ENCODE measurements at places on chromosomes 3 and 15. TPM values are rescaled to one million over a fixed set of nuclear protein-coding genes. Genes with fewer than 3 reads are reported as not detected.

Gene ANKUB1
- total RNA-seq = not detected

Gene MESD
- total RNA-seq = 35.8 TPM

Gene C3orf70
- 5.0 TPM for total RNA-seq

Gene SLC2A2
- 0.20 TPM for total RNA-seq

Gene GJD2
- total RNA-seq = not detected

Gene PYGO1
- 2.0 TPM for total RNA-seq

Gene C3orf49
- total RNA-seq = not detected

Gene AGBL1
- total RNA-seq = 0.07 TPM

Gene ISLR
- not detected for total RNA-seq

Gene SLC38A3
- total RNA-seq = 8.2 TPM

- no peak for DNase-seq
Measured at GRCh38 chr3:179236669-179237301, 14.1 kb downstream of the KCNMB3 start.

DNA sequence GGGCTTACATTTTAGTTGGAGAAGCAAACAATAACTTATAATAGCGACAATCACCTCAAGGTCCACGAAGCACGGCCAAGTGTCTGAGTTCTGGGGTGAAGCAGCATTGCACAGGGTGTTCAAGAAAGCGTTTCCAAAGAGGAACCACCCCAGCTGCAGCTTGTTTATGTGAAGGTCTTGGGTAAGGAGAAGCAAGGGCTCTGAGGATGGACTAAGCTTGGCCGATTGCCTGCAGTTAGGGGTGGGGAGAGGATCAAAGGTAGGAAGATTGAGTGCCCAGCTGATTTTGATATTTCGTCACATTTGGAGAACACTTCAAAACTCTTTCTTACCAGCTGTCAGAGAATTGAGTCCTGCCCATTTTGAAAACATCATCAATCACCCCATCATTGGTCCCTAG lies 321.6 kb upstream of the DNAJC19 start:
- no peak for DNase-seq

GRCh38 chr15:51577636-51578304 lies 44.8 kb downstream of the DMXL2 start:
- DNase-seq = no peak

DNA sequence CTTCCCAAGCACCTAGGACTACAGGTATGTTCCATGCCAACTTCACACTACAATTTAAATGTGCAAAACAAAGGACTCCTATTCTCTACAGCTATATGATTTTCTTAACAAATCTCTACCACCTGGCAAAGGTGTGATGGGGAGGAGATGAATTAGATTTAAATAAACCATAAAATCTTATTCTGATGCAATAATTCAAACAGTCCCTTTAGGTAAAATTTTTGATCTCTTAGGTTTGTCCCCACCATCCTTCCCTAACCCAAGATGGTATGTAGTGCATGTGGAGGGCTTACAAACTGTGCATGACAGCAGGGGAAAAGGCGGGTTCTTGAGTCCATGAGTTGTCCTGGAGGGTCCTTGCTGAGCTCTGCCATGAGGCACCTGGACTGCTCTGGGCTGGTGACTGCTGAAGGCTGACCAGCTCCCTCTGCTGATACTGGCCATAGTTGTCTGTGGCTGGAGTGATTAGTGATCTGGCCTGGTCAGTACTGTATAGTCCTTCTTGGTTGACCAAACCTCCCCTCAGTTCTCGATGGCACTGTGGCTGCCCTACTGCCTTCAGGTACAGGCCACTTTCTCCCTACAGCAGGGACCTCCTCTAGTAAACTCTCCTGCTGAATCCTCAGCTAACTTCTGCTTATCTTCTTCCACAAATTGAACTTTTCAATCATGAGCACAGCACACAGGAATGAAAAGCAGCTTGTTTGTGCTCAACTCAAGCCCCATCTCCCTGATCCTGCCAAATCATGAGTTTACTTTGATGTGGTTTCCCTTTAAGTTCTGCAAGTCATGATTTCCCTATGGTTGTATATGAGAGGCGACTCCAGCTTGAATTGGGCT lies 30.1 kb downstream of the CFAP161 start:
- no peak for DNase-seq

GRCh38 chr15:26084771-26085170 lies 221.6 kb upstream of the ATP10A start:
- DNase-seq = no peak

DNA sequence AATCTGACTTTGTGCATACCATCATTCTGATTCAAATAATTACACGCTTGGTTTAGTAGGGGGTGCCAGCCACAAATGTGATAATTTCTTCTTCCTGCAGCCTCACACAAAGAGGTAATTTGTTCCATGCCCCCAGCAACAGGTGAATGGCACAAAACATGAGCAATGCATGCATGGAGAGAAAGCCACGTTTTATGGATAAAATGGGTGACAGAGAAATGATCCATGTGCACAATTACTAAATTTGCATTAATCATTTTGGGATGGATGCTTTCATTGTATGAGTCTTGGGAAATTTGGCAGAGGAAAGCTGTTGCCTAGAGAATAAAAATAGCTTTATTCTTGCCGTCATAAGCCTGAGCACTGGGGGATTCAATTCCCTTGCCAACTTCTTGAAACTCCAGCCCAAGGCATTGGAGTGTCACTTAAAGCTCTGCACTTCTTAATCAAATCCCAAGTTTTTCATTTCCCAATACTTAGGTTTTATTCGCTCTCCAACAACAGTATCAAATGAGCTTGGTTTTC lies 411.6 kb downstream of the GBE1 start:
- no peak for DNase-seq

DNA sequence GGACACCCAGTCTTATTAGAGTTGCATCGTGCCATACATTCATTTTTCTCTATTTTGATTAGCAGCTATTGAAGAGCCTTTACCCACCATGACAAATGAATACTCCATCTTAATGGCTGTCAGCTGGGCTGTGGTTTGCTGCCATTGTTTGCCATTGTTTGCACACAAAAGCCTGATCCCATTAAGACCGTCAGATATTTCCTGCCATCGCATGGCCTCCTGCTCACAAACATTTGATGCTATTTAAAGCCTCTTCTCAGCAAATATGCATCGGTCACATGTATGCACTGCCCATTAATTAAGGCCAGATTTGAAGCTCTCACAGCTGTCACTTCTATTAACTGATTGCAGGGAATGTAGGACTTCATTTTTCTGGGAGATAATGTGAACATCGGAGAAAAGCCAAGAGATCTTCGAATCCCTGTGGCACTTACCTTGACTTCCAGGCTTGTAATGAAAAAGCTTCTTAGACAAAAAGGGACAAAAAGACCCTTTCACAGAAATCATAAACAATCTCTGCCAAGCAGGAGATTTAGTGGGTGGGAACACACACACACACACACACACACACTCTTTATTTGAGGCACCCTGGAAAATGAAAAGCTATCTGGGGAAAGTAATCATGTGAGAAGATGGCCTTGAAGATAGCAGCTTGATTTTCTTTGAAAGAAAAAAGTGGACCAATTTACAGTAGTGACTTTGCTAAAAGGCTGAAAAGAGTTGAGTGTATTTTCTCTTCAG lies 175.4 kb upstream of the NR2E3 start:
- DNase-seq = peak; percentile 64

DNA sequence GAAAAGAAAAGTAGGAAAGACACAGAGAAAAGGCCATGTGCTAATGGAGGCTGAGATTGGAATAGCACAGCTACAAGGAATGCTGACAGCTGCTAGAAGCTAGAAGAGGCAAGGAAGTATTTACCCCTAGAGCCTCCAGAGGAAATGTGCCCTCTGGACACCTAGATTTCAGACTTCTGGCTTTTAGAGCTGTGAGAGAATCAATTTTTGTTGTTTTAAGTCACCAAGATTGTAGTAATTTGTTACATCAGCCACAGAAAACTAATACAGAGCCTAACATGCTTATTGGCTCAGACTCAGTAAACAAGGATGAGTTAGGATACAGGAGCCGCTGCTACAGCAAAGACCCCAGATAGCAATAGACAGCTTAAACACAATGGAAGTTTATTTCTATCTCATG lies 33.1 kb upstream of the GLCE start:
- DNase-seq = no peak

GRCh38 chr15:91491101-91491950 lies 362.2 kb upstream of the SLCO3A1 start:
- DNase-seq = no peak

- no peak for DNase-seq
Measured at GRCh38 chr3:155230382-155230781, 63.1 kb downstream of the STRIT1 start.

GRCh38 chr3:149839896-149840295 lies 26.9 kb downstream of the RNF13 start:
- DNase-seq = no peak

GRCh38 chr15:38781196-38781595 lies 216.6 kb upstream of the RASGRP1 start:
- no peak for DNase-seq

DNA sequence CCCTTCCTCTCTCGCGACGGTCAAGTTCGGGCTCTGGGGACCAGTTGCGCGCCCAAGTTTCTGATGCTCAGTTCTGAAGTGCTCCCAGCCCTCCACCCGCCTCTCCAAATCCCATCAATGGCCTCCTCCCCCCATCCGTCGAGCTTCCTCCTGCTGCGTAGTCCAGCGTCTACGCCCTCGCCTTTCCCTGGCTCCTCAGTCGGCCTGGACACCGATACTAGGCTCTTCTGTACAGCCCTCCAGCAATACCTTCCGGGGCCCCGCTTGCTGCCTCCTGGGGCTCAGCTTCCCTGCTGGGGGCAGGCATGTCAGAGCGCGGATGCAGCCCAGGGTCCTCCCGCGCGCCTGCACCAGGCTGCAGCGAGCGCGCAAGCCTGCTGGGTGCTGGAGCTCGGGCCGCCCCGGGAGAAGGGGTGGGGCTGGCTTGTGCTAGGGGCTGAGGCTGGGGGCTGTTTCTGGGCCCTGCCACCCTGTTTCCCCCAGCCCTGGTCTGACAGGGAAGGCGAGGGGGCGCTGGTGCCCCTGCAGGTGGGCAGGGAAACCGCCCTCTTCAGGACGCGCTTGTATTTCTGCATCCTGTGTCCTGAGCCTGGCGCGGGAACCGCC lies 353.3 kb upstream of the SUCLG2 start:
- peak; percentile 84 for DNase-seq

All from endodermal cell (in vitro differentiated cells).